Posterior vena cava (tissue), 2 donors: ENCODE measurements at places on chromosomes 7 and 10. TPM values are rescaled to one million over a fixed set of nuclear protein-coding genes. Genes with fewer than 3 reads are reported as not detected.

Gene HOXA4
- 6.2 TPM for total RNA-seq

- DNase-seq: no peak
Observed at GRCh38 chr10:14468023-14468441, 137.3 kb upstream of the FRMD4A start.

Gene LRGUK
- 0.95 TPM for total RNA-seq

- DNase-seq: peak; percentile 92
Observed at GRCh38 chr10:122461367-122461728, at the start of gene HTRA1. Gene HTRA1, plus strand, starts transcription at chr10:122461553. Its CDS starts 100 bp downstream, at chr10:122461653.

GRCh38 chr7:155274633-155275355 lies 22.9 kb upstream of the INSIG1 start:
- peak; percentile 5 for DNase-seq

- DNase-seq: no peak
Observed at GRCh38 chr10:80909254-80909653, 371.6 kb downstream of the SH2D4B start.

Gene OR6V1
- not detected for total RNA-seq

GRCh38 chr7:122743211-122743610 lies 40.5 kb upstream of the RNF148 start:
- no peak for DNase-seq

Gene LBX1
- not detected for total RNA-seq

GRCh38 chr10:104045151-104046089 lies 40.3 kb downstream of the COL17A1 start:
- DNase-seq: no peak

Gene CCL24
- total RNA-seq: not detected

GRCh38 chr10:116215651-116216050 lies 57.4 kb downstream of the GFRA1 start:
- no peak for DNase-seq

- DNase-seq: no peak
Observed at GRCh38 chr7:151381098-151381347, 28.8 kb downstream of the WDR86 start.

Gene TOMM7
- total RNA-seq: 227 TPM

Gene NPSR1
- not detected for total RNA-seq

GRCh38 chr10:66927971-66928770 lies 2.3 kb downstream of the LRRTM3 start:
- peak; percentile 78 for DNase-seq

Gene TMEM176B
- total RNA-seq: 65.3 TPM

Gene ABCB1
- total RNA-seq: 1.3 TPM

DNA sequence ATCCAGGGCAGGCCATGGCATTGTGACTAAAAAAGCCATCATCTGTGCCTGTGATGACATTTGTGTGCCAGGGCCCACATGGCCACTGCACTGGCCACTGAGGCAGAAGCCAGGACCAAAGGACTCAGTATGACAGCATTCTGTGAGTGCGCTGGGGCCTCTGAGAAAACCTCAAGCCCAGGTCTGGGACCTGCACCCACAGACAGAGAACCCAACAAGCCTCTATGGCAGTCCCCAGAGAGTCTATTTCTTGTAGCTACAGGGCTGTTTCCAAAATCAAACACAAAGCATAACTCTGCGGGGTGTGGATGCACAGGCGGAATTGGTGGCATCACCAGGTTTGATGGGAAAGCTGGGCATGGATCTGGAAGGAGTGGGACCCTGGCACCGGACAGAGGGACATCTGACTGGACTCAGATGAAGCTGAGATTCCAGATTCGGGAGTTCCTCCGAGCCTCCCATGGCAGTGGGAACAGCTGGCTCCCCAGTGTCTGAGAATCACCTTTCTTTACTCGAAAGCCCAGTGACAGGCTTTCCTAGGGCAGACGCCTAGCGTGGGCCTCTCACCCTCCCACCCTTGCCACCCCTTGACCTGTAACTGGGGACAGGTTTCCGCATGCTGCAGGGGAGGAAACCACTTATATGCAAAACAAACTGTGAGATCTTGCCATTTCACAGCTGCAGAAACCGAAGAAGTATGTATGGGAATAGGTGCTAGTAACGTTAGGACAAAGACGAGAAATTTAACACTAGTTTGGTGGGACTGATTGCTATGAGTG lies 70.6 kb upstream of the RHEB start:
- no peak for DNase-seq
